ENCODE measurements at places on chromosomes 16 and 17.

DNA sequence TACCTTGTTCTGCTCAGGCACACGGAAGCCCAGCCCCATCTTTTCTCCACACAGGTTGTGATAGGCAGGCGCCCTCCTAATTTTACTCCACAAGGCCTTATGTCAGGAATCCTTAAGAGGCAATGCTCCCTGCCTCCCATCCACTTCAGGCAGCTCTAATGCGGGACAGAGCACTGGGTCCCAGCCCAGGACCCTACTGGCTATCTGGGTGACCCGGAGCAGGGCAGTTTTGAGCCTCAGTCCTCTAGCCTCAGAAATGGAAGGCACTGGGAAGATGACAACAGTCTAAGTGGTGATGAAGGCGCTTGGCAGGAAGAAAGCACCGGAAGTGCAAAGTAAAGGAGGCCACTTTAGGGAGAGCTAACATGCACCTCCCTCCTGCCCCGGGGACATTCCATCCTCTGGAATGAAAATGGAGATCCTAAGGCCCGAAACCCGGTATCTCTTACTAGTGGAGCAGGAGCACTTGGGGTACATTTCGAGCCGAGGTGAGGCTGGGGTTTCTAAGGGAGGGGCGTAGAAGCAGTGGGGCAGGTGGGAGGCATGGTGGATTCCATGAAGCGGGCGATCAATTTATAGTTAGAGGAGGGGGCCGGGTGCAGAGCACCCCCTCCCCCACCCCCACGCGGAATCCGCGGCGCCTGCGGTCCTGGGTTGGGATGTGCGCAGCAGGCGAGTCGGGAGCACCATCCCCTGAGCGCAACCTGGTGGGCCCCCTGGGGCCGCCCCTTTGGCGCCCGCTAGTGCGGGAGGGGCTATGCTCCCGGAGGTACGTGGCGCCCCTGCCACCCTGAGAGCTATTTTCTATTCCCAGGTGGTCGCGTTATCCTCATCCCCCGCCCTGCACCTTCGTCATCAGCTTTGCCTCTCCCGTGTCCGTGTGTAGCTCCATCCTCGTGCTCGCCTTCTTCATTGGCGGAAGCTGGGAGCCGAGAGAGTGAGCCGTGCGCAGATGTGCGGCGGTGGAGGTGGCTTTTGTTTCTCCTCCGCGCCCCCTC, 4.9 kb downstream of the MT1F start:
- DNase-seq = no peak

GRCh38 chr17:45261577-45262515, at the start of gene SPATA32:
Gene SPATA32 (minus strand): TSS chr17:45262094. CDS start chr17:45262016, 78 bp downstream.
- DNase-seq = no peak

DNA sequence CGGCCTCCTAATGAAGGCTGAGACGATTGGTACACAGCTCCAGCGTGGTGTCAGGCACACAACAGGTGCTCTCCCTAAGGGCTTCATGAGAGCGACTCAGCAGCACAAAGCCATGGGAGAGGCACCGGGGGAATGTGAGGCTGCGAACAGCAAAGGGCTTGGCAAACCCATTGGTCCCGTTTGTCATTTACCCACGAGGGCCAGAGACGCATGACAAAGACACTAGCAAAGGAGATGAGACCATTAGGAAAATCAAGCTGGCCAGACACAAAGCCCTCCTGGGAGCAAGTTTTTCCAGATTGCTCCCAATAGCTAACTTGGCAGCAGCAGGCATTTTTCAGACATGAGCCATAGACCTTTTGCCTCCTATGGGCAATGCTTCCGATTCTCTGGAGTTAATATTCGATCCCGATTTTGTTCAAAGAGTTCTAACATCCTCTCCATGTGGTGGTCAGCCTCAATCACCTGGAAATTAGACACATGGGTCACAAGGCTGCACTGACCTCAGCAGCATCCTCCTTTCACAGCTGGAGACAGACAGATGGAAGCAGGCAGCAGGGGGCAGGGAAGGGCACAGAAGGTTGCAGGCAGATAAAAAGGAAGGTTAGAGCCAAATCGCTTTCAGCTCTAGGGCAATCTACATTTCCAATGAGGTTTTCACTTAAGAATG, 38.2 kb downstream of the TK2 start:
- no peak for DNase-seq

- DNase-seq = no peak
Observed at GRCh38 chr17:35568561-35568960, 7.9 kb upstream of the SLFN14 start.

DNA sequence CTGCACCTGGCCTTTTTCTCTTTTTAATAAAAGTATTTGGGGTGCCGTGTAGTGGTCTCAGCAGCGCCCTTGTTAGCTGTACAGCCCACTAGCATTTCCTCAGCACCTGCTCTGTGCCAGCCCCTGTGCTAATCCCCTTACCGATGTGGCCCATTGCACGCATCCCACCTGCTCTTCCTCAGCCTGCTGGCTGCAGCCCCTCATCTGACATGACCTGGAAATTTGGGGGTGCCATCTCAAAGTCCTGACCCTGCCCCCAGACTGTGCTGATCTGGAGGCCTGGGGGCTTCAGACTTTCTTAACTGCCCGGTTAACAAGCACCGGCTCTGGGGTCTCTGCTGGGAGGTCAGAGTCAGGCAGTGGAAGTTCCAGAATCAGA, 10.4 kb downstream of the GPRC5C start:
- DNase-seq = no peak

GRCh38 chr17:75594499-75595283, 7.1 kb downstream of the MYO15B start:
- DNase-seq = no peak

DNA sequence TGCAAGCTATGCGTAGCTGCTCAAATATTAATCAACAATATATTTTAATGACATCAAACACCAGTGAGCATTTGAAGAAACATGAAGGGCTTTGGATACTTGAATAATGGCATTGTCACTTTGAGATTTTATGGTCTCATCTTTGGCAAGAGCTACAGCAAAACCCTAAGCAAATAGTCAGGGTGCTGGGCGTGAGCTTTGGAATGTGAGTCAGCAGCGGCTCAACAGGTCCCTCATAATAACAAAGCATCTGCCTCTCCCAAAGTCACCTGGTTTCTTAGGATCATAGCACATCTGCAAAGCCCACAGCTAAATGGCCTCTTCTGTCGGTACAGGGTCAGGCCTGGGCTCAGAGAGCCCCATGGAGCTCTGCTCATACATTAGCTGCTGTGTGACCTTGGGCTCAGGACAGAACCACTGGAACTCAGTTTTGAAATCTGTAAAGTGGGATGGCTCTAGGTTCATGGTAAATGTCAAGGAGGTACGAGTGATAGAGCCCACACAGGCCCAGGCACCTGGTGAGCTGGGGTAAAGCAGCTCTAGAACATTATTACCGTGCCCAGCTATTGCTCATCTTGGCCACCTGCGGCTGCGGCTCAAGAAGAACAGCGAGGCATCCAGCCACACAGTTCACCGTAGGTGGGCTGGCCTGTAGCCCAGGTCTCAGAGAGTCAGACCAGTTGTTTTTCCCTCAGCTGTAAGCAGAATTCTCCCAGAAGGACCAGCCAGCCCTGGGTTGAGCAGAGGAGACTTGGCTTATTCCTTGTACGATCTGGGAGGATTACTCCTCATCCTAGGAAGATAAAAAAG, 544.5 kb upstream of the CDH11 start:
- DNase-seq = no peak

- peak; percentile 99 for DNase-seq
Observed at GRCh38 chr17:59892251-59892923, 356 bp downstream of the TUBD1 start.

DNA sequence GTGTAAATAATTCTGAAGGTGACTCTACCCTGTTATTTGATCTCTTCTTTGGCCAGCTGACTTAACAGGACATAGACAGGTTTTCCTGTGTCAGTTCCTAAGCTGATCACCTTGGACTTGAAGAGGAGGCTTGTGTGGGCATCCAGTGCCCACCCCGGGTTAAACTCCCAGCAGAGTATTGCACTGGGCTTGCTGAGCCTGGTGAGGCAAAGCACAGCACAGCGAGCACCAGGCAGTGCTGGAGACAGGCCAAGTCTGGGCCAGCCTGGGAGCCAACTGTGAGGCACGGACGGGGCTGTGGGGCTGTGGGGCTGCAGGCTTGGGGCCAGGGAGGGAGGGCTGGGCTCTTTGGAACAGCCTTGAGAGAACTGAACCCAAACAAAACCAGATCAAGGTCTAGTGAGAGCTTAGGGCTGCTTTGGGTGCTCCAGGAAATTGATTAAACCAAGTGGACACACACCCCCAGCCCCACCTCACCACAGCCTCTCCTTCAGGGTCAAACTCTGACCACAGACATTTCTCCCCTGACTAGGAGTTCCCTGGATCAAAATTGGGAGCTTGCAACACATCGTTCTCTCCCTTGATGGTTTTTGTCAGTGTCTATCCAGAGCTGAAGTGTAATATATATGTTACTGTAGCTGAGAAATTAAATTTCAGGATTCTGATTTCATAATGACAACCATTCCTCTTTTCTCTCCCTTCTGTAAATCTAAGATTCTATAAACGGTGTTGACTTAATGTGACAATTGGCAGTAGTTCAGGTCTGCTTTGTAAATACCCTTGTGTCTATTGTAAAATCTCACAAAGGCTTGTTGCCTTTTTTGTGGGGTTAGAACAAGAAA, 5.1 kb downstream of the STH start:
- DNase-seq = no peak

- no peak for DNase-seq
Observed at GRCh38 chr17:74432424-74432690, 469 bp downstream of the GPRC5C start.

DNA sequence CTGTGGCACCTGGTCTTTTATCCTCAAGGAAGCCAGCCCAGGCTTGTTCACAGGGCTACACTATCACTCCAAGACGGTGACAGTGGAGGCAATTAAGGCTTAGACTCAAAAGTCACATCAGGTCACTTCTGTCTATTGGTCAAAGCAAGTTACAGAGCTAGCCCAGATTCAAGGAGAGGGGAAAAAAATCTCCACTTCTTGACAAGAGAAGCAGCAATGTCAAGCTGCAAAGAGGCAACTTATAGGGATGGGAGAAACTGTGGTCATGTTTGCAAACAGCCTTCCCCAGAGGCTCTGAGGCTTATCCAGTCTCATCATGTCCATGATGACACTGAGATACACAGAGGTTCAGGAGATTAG, 31.6 kb downstream of the SERPINF1 start:
- no peak for DNase-seq

- no peak for DNase-seq
Observed at GRCh38 chr17:82101767-82102679, 4.0 kb upstream of the FASN start.

GRCh38 chr17:5702951-5703510, 118.7 kb upstream of the NLRP1 start:
- DNase-seq = no peak

DNA sequence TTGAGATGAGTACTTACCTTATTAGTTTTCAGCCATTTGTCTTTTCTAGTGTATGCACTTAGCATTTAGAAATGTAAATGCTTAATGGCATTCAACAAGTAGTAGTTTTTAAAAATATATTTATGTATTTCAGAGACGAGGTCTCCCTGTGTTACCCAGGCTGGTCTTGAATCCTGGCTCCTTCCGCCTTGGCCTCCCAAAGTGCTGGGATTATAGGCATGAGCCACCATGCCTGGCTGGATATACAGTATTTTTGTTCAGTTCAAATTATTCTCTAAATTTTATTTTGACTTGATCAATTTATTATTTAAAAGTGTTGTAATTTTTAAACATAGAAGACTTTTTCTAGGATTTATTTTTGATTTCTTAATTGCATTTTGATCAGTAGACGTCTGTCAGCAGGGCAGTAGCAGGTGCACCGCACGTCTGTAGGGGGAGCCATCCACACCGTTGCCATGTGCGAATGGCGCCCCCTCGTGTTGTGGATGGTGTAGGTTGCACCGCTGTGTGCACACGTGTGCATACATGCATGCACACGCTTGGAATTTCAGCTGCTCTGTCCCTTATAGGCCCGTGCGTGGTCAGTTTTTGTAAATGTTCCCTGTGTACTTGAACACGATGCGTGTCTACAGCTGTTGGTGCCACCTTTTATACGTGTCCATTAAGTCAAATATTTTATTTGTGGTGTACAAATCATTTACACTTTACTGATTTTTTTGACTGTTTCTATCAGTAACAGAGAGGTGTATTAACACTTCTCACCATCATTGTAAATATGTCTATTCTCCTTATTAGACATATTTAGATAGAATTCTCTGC, 30.6 kb downstream of the RPTOR start:
- DNase-seq = no peak

DNA sequence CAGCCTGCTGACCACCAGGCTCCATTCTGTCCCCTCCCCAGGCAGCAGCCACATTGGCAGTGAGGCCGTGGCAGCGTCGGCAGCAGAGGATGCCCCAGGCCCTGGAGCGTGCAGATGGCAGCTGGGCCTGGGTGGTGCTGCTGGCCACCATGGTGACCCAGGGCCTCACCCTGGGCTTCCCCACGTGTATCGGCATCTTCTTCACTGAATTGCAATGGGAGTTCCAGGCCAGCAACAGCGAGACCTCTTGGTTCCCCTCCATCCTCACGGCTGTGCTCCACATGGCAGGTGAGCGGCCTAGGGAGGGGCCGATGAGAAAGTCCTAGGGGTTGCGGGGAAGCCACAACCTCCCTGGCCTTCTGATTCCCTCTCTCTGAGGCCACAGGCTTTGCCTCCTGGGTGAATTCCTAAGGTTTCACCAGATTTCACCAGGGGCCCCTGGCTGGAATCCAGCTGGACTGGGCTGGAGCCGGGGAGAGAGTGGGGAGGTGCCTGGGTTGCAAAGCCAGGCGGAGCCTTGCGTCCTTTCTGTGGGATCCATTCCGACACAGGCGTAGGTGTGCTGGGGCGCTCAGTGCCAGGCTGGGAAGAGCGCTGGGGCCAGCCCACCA, 5.9 kb downstream of the SLC16A5 start:
- DNase-seq = no peak

All from SW 1271 (cell line).